ENCODE measurements at places on chromosomes 7 and 10. TPM values are rescaled to one million over a fixed set of nuclear protein-coding genes. Genes with fewer than 3 reads are reported as not detected.

The ADCYAP1R1 gene
- total RNA-seq, result not detected

The CYP3A5 gene
- total RNA-seq, result not detected

The LBX1 gene
- total RNA-seq, result not detected

The ZNF212 gene
- 14.0 TPM for total RNA-seq

The IL2RA gene
- total RNA-seq, result 211 TPM

The FGFR2 gene
- not detected for total RNA-seq

The AZGP1 gene
- not detected for total RNA-seq

The SFTPA1 gene
- not detected for total RNA-seq

The TYW1 gene
- total RNA-seq, result 15.5 TPM

The AGAP4 gene
- 18.4 TPM for total RNA-seq

The SYT15 gene
- 0.75 TPM for total RNA-seq

The DOCK4 gene
- total RNA-seq, result 0.28 TPM

The TMEM176A gene
- not detected for total RNA-seq

The OR2A1 gene
- total RNA-seq, result 0.12 TPM

The CYP3A4 gene
- total RNA-seq, result not detected

The GPAM gene
- 4.8 TPM for total RNA-seq

Data from activated naive CD4-positive, alpha-beta T cell treated with anti-CD3 and anti-CD28 coated beads, Interleukin-2, amount 10 ng/mL, durations not matched to agents 5 hours and 36 hours (primary cell).